ENCODE measurements at places on chromosomes 13 and 19.

DNA sequence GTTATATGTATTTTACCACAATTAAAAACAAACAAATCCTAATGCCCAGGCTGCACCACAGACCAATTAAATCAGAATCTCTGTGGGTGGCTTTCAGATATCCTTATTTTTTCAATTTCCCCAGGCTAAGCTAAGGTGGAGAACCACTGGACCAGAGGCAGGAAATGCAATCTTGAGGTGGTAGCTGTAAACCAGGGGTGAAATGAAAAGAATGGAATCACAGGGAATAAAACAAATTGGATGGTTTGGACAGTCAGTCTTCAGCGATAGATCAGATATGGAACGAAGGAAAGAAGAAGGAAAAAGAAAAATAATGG is 215.4 kb downstream of the KCNRG start:
- DNase-seq, result no peak

DNA sequence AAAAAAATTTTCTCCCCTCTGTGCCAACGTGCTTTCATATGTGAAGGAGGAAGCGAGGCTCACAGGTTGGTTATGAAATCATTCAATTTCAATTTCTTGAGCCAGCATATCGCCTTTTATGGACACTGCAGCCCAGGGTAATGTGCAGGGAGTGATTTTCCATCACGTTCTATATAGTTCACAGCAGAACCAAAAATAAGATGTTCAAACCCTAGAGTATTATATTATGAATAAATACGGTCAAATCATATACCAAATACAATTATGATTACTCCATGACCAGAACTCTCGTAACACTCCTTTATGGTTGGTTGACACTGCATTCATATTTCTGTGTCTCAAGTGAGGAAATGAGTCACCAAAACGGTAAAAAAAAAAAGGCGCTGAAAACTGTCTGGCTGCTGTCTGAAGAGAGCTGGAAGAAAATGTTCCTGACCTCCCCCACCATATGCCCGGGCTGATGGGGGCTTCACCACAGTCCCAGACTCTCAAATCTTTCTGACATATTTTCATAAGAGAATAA is 75.8 kb upstream of the UBAC2 start:
- DNase-seq, result peak; percentile 77

DNA sequence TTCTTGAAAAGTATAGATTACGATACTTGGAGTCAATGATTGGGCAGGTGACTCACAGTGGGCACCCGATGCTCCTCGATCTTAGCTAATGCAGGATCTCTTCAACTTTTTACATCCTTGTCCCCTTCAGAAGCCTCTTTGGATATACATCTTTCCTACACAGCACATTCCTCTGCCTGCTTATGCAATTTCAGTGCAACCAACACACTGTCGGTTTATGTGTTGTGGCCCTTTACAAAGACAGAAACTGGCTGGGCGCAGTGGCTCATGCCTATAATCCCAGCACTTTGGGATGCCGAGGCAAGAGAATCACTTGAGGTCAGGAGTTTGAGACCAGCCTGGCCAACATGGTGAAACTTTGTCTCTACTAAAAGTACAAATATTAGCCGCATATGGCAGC is 2.6 kb downstream of the GPR42 start:
- no peak for DNase-seq

DNA sequence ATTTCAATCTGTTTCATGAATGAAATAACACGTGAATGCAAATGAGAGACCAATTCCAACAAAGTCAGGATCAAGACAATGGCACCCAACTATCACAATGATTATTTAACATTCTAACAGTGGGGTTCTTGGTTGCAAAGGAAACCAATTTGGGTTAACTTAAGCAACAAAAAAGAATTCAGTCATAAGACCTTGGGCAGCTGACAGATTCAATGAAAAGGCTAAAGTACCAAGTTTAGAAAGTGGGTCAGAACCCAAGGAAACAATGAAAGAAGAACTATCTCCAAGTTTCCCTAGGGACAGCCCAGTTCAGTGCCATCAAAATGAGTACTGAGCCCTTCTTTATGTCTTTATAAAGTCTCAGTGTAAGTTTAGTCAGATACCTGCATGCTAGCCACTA is 17.5 kb upstream of the SIGLEC14 start:
- DNase-seq, result no peak

DNA sequence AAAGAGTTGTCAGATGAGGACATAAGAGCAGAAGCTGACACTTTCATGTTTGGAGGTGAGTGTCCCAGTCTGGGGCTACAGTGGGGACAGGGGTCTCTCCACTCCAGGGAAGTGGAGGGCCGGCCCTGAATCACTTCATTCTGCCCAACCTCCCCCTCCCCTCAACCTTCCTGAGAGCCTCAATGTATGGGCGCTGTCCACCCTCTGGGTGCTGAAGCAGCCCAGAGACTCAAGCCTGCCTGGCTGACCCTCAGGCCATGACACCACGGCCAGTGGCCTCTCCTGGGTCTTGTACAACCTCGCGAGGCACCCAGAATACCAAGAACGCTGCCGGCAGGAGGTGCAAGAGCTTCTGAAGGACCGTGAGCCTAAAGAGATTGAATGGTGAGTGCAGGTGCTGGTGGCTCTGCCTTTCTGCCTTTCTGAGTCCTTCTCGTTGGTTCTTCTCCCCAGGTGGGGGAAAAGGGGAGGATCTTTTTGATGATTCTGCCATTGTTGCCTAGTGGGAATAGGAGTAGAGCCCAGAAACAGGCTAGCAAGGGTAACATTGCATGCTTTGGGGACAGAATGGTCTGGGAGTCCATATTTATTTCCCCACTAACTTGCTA is 8.8 kb downstream of the CYP4F8 start:
- no peak for DNase-seq

DNA sequence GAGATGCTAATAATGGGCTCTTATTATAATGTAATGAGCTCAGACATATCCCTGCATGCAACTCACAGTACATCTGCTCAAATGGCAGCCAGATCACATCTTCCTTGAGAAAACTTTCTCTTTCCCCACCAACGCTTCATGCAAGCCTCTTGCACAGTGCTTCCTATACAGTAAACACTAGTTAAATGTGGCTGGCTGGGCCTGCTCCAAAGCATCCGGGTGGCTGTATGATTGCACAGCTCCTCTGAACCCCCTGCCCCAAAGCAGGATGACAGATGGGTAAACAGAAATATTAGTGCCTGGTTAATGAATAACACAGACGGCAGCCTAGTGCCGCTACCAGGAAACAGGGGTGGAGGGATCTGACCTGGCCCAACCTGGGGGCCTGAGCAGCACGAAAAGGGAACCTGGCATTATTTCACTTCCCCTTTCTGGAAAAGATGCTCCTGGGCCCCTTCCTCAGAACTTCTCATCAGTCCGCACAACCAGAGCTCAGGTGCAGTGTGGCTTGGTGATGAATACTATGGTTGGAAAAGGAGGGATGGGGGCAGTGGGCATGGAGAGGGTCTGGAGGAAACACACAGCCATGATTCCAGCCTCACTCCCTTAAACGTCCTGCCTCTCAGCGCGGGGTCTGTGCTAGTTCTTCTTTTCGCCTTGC is 10.8 kb downstream of the FFAR2 start:
- no peak for DNase-seq

DNA sequence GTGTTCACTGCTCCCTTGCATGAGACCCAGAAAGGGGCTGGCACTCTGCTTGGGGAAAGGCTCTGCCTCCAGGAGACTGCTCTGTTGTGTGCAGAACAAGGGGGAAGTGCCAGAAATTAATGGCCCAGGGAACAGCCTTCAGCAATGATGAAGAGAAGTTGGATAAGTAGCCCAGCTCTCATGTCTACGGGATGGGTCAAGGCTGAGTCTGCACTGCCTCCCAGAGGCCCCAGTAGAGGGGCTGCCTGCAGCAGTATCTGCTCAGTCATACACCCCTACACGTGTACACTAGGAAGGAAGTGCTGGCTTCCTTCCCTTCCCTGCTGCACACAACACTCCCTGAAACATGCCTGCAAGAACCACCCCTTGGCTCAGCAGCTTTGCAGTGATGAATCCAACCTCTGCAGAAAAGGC is 54.6 kb upstream of the URI1 start:
- DNase-seq, result no peak

DNA sequence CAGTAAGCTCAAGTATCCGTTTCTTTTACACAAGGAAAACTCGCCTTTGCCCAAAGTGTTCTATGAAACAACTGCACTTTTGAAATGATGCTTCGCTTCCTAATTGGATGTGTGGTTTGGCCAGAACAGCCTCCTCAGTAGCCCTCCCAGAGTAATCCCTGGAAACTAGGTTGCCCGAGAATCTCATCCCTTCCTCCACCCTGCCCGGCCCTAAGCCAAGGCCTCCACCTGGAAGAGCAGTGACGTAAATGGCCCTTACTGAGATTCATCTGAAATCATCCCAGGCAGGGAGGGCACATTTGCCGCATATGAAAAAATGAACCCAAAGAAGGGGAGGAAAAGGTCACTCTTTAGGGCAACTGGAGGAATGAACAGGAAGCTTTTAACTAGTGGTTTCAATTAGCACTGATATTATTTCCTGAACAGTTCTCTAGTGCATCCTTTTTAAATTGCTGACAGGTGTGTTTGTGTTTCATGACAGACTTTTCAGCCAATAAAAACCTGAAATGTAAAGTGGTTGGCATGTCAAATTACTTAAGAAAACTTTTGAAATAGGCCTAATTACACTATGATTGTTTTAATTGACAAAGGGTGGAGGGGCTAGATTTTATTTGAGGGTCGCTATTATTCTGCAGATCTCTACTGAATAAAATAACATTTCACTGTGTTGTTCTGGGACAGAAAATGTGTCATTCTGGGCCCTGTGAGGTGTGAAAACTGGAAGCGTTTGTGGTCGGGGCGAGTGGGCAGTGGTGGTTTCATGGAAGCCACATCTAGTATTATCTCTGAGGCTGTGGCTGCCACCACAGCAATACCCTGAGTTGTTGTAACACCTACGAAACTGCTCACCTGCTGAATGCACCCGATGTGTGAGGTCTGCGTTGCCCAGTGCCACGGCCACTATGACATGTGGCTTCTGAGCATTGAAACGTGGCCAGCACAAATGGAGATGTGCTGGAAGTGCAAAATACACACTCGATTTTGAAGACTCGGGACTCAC is 112.1 kb downstream of the ZIC5 start:
- peak; percentile 55 for DNase-seq

DNA sequence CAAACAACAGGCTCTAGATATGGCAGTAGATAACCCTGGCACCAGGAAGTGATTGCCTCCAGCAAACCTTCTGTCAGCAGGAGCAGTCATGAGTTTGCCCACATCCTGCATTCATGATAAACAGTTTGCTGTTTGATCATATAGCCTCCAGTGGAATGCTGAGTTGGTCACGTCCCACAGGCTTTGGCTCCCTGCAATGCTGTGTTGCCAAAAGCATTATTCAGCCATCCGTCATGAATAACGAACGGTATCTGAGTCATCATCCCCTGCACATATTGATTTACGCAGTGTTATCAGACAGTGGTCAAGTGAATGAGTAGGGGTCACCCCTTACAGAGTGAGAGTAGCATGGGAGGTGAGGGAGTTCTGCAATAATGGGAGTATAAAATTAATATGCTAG is 21.9 kb upstream of the ZNF432 start:
- DNase-seq, result no peak

- no peak for DNase-seq
Observed at GRCh38 chr13:33518452-33518851, 232.9 kb upstream of the STARD13 start.

- DNase-seq, result no peak
Observed at GRCh38 chr19:36460046-36460445, 29.3 kb downstream of the ZNF566 start.

DNA sequence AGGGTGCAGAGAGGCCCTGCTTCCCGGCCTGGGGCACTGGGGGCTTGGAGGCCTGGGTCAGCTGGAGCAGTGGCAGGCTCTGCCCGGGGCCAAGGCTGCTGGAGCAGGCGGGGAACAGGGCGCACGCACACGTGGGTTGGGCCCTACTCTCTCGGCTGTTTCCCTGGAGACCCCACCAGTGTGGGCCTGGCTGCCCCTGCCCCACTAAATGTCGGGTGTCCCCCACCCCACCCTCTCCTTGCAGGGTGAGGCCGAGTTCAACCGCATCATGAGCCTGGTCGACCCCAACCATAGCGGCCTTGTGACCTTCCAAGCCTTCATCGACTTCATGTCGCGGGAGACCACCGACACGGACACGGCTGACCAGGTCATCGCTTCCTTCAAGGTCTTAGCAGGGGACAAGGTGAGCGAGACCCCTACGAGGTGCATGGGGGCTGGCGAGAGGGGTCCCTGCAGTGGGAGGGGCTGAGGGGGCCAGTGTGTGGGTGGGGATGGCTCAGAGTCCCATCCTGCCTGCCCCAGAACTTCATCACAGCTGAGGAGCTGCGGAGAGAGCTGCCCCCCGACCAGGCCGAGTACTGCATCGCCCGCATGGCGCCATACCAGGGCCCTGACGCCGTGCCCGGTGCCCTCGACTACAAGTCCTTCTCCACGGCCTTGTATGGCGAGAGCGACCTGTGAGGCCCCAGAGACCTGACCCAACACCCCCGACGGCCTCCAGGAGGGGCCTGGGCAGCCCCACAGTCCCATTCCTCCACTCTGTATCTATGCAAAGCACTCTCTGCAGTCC is 15.3 kb downstream of the CAPN12 start:
- no peak for DNase-seq

GRCh38 chr19:2483484-2484151 is 7.7 kb downstream of the GADD45B start:
- no peak for DNase-seq
